Breast epithelium (tissue), 4 donors: ENCODE measurements at places on chromosomes 1 and 21. TPM values are rescaled to one million over a fixed set of nuclear protein-coding genes. Genes with fewer than 3 reads are reported as not detected.

GRCh38 chr21:31915566-31915965 is 42.7 kb downstream of the HUNK start:
- no peaks in the 10 kb centered on the region for H3K36me3 ChIP-seq
- H3K27ac ChIP-seq = no peak overlapping the region
- H3K27me3 ChIP-seq = no peaks in the 10 kb centered on the region
- H3K4me3 ChIP-seq = no peak overlapping the region
- no peak for DNase-seq

The LORICRIN gene
- total RNA-seq = not detected

- H3K36me3 ChIP-seq = no peaks in the 10 kb centered on the region
- no peaks in the 10 kb centered on the region for H3K4me1 ChIP-seq
- no peaks in the 10 kb centered on the region for H3K27me3 ChIP-seq
- H3K4me3 ChIP-seq = no peak overlapping the region
- no peak overlapping the region for H3K27ac ChIP-seq
Observed at GRCh38 chr1:220812308-220812707, 25.6 kb downstream of the MTARC1 start.

DNA sequence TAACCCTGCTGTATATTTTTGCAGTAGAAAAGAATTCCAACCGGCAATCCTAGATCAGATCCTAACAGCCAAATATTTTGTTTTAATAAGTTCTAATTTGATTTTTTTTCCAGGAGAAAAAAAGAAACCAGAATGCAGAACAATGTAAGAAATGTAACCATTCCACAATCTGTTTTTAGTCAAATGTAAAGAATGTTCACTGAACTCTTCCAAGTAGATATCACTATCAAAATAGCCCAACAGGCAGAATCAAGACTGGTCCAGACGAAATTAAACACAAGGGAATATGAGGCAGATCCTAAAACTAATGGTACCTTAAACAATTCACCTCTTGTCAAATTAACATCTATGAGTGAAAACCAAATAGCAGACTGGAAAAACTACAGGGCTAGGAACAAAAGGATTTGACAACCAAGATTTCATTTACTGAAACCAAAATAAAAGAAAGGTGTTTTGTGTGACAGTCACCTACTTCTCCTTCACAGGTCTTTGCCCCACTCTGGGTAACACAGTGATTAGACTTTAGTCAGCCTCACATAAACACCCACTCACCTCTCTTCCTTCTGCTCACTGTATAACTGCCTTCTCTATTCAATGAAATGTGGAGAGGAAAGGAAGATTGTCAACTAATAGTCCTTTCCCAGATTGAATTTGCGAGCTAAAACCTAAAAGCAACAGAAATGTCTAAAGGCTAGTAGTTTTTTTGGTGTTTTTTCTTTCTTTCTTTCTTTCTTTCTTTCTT is 137.9 kb downstream of the FAF1 start:
- no peak overlapping the region for H3K4me3 ChIP-seq
- no peak for DNase-seq
- no peaks in the 10 kb centered on the region for H3K27me3 ChIP-seq
- no peak overlapping the region for H3K27ac ChIP-seq

GRCh38 chr1:221069178-221069903 is 190.1 kb downstream of the HLX start:
- H3K36me3 ChIP-seq = no peaks in the 10 kb centered on the region
- no peak overlapping the region for H3K27ac ChIP-seq
- no peaks in the 10 kb centered on the region for H3K4me1 ChIP-seq
- no peak for DNase-seq

The PTAFR gene
- 6.2 TPM for total RNA-seq

DNA sequence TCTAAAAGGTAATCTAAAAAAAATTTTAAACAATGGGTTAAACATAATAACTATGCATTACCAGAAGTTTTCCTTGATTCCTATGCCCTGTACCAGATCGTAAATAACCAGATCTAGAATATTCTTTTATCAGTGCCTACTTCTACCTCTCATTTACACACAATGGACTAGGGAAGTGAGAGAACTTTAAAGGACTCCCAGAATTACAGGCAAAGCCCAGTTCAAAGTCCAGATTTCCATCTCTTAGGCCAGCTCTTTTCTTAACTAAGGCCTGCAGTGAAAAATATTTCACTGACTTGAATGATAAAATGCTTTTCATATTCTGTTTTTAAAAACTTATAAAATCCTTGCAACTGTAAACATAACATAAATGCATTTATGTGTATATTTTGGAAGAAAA is 32.6 kb downstream of the ESRRG start:
- H3K4me3 ChIP-seq = no peak overlapping the region
- DNase-seq = no peak
- H3K4me1 ChIP-seq = no peaks in the 10 kb centered on the region
- H3K27me3 ChIP-seq = no peaks in the 10 kb centered on the region
- no peak overlapping the region for H3K27ac ChIP-seq
- H3K36me3 ChIP-seq = no peaks in the 10 kb centered on the region

- no peak overlapping the region for H3K4me3 ChIP-seq
- H3K27ac ChIP-seq = no peak overlapping the region
- no peaks in the 10 kb centered on the region for H3K4me1 ChIP-seq
- DNase-seq = no peak
Observed at GRCh38 chr1:208787219-208787618, 543.0 kb upstream of the PLXNA2 start.

DNA sequence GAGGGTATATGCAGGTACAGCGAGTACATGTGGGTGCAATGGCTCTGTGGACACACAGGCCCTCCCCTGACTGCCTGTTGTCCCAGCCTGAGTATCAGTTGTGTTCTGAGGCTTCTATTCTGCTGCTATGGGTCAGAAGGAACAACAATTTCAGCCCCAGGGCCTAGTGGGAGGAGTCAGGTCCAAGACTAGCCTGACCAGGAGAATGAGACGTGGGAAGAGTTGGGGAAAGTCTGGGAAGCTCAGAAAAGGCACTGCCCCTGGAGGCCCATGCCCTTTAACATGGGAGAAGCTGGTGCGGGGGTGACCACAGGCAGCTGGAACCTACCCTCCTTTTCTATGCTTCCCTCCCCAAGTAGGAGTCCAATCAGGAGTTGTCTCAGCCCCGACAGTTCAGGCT is 7.7 kb downstream of the IGSF8 start:
- H3K4me1 ChIP-seq = no peaks in the 10 kb centered on the region
- no peaks in the 10 kb centered on the region for H3K36me3 ChIP-seq
- DNase-seq = no peak
- no peak overlapping the region for H3K27ac ChIP-seq

- H3K36me3 ChIP-seq = no peaks in the 10 kb centered on the region
- H3K27me3 ChIP-seq = no peaks in the 10 kb centered on the region
Observed at GRCh38 chr1:30903343-30904034, 5.1 kb downstream of the SDC3 start.
